ENCODE measurements at places on chromosomes 3 and 15. TPM values are rescaled to one million over a fixed set of nuclear protein-coding genes. Genes with fewer than 3 reads are reported as not detected.

The GOLGA6L4 gene
- total RNA-seq = 2.3 TPM

GRCh38 chr15:101039461-101039860 is 120.3 kb downstream of the LRRK1 start:
- no peaks in the 10 kb centered on the region for H3K27me3 ChIP-seq
- DNase-seq = no peak
- no peak overlapping the region for H3K4me3 ChIP-seq
- peaks cover 5% of the 10 kb centered on the region for H3K36me3 ChIP-seq
- no peak overlapping the region for H3K27ac ChIP-seq

DNA sequence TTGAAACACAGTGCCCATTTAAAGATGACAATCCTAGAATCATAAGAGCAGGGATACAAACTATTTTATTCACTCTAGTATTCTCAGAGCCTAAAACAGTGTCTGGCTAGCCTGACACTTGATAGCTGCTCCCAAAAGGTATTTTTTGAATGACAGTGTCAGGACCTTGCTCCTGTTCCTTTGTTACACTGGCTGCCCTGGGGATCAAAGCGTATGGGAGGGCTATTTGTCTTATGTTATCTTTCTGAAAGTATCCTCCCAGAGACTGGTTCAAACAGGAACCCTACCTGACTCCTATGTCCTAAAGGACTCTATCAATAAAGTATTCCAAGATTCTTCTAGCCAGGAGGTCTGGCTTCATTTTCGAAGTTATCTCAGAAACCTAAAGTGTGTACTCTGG is 621.4 kb downstream of the FHIT start:
- H3K27ac ChIP-seq = no peak overlapping the region
- no peak for DNase-seq
- no peaks in the 10 kb centered on the region for H3K27me3 ChIP-seq
- no peaks in the 10 kb centered on the region for H3K4me1 ChIP-seq
- H3K36me3 ChIP-seq = no peaks in the 10 kb centered on the region

GRCh38 chr15:78207110-78207458 is 27.3 kb downstream of the ACSBG1 start:
- H3K36me3 ChIP-seq = no peaks in the 10 kb centered on the region
- H3K4me1 ChIP-seq = peaks cover 3% of the 10 kb centered on the region
- no peaks in the 10 kb centered on the region for H3K27me3 ChIP-seq
- no peak overlapping the region for H3K4me3 ChIP-seq
- DNase-seq = no peak
- H3K27ac ChIP-seq = no peak overlapping the region

- peaks cover 51% of the 10 kb centered on the region for H3K4me1 ChIP-seq
- H3K36me3 ChIP-seq = peaks cover 9% of the 10 kb centered on the region
- H3K27me3 ChIP-seq = no peaks in the 10 kb centered on the region
Measured at GRCh38 chr15:66720206-66721010, 18.4 kb downstream of the SMAD6 start.

- no peak overlapping the region for H3K27ac ChIP-seq
- DNase-seq = no peak
- no peaks in the 10 kb centered on the region for H3K36me3 ChIP-seq
- H3K4me1 ChIP-seq = peaks cover 10% of the 10 kb centered on the region
- peaks cover 3% of the 10 kb centered on the region for H3K27me3 ChIP-seq
Measured at GRCh38 chr3:9503283-9503682, 50.3 kb downstream of the LHFPL4 start.

- H3K4me1 ChIP-seq = no peaks in the 10 kb centered on the region
- peaks cover 19% of the 10 kb centered on the region for H3K36me3 ChIP-seq
- no peak overlapping the region for H3K27ac ChIP-seq
- H3K4me3 ChIP-seq = no peak overlapping the region
- DNase-seq = no peak
Measured at GRCh38 chr15:42314818-42315217, 41.6 kb upstream of the TMEM87A start.

GRCh38 chr3:126872701-126873342 is 110.1 kb upstream of the PLXNA1 start:
- no peaks in the 10 kb centered on the region for H3K4me1 ChIP-seq
- H3K4me3 ChIP-seq = no peak overlapping the region
- H3K27ac ChIP-seq = no peak overlapping the region
- H3K27me3 ChIP-seq = no peaks in the 10 kb centered on the region
- no peaks in the 10 kb centered on the region for H3K36me3 ChIP-seq
